ENCODE measurements at places on chromosomes 12 and 14.

DNA sequence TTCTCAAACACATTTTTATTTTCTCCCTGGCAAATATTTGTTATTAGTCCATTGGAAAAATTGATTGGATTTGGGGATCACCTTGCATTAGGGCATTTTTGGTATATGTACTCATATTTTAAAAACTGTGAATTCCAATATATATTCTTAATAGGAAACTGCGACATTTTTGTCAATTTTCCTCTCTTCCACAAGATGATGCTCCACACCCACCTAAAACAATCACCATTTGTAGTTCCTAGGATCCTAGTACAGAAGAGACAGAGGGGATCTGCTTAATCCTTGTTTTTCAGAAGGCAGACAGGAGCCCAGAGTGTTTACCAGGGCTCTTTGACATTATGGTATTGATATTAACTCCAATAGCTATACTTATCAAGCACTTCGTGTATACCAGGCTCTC, 22.8 kb upstream of the OASL start:
- no peak for DNase-seq

DNA sequence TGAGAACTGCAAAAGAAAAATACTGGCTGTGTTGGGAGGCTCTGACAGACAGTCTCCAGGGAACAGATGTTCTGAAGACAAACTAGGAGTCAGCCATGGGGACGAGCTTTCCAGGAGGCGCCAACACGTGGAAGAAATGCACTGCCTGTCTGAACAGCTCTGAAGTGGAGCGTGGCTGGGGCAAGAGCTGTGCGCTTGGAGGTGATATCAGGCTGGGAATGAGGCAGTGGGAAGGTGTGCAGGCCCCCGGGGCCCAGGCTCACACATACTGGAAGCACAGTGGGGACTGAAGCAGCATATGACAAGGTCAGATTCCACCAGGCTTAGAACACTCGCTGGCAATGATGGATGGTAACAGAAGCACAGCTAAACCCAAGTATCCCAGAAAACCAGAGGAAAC, 17.5 kb downstream of the APPL2 start:
- no peak for DNase-seq

- no peak for DNase-seq
Observed at GRCh38 chr12:3732901-3733300, 20.0 kb downstream of the CRACR2A start.

- no peak for DNase-seq
Observed at GRCh38 chr12:25764892-25765291, 193.6 kb upstream of the RASSF8 start.

DNA sequence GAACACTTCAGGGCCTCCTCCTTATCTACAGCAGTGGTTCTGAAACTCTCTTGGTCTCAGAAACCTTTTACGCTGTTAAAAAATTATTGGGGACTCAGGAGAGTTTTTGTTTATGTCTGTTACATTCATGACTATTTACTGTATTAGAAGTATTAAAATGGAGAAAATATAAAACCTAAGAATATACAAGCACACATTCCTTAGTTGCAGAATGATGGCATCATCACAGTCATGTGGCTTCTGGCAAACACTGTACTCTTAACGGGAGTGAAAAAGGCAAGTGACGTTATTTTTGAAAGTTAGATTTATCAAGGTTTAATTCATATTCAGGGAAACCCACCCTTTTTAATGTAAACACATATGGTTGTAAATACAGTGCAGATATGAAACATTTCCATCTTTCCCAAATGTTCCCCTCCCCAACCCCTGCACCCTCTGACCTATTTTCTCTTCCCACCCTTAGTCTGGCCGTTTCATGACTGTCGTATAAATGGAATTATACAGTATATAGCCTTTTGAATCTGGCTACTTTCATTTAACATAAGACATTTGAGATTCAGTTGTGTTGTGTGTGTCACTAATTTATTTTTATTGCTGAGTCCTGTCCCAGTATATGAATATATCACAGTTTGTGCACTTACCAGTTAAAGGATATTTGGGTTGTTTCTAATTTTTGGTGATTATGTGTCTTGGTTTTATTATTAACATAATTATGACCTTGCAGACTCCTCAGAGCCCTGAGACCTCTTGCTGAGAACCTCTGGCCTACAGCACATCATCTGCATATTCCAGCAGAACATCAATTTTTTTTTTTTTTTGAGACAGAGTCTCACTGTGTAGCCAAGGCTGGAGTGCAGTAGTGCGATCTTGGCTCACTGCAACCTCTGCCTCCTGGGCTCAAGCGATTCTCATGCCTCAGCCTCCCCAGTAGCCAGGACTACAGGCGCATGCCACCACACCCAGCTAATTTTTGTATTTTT, 457.0 kb downstream of the PCNX1 start:
- DNase-seq, result no peak

DNA sequence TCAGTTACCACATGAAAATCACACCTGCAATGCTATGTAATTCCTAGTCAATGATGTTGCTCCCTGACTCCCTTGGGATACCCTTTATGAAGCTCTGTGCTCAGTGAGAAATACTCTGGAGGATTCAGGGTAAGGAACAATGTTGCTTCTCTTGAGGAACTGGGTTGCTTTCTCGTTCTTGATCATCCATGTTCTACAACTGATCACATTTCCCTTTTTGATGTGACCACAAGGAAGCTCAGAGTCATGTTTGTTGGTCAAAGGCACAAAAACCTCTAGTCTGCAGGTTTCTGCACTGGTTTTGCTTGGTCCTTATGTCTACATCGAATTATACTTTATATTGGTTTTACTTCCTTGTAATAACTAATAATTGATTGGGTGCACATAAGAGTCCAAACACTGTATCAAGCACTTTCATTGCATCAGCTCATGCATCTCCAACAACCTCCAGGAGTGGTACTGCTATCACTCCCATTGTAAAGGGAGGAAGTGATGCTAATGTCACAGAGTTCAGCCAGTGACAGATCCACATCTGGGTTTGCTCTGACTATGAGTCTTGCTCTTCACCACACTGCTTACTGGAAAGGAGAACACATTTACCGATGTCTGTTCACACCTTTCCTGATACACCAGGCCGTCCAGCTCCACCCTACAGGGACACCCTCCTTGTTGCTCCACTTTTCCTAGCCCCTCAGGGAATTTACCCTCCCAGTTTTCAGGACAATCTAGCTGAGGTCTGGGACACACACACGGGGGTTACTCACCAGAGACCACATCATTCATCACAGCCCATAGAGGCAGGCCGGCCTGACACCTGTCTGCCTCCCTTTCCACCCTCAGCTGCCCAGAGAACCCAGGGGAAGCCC, 41.0 kb downstream of the CMKLR1 start:
- DNase-seq, result no peak

GRCh38 chr14:61177279-61178225, 103.6 kb downstream of the TMEM30B start:
- no peak for DNase-seq

Measured in iPS-NIHi11 (cell line).